Cardiac septum (tissue), 1 donor: ENCODE measurements at places on chromosomes 12 and 14.

- DNase-seq, result no peak
Observed at GRCh38 chr12:109795023-109795422, 38.2 kb downstream of the TRPV4 start.

DNA sequence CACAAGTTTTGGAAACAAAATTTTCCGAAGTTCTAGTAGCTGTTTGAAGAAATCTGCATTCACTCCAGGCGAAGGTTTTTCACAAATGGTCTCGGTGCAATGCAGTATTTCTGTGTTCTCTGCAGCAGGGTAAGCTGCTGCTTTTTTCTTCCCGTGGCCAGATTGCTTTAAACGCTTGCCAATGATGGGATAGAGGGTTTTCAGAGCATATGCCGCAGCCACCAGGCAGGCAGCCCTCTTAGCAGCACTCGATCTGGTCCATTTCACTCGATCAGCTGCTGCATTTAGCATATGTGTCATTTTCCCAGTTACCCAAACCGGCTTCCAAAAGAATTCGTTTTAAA lies 315 bp downstream of the ABCD2 start:
- DNase-seq, result peak; percentile 72

DNA sequence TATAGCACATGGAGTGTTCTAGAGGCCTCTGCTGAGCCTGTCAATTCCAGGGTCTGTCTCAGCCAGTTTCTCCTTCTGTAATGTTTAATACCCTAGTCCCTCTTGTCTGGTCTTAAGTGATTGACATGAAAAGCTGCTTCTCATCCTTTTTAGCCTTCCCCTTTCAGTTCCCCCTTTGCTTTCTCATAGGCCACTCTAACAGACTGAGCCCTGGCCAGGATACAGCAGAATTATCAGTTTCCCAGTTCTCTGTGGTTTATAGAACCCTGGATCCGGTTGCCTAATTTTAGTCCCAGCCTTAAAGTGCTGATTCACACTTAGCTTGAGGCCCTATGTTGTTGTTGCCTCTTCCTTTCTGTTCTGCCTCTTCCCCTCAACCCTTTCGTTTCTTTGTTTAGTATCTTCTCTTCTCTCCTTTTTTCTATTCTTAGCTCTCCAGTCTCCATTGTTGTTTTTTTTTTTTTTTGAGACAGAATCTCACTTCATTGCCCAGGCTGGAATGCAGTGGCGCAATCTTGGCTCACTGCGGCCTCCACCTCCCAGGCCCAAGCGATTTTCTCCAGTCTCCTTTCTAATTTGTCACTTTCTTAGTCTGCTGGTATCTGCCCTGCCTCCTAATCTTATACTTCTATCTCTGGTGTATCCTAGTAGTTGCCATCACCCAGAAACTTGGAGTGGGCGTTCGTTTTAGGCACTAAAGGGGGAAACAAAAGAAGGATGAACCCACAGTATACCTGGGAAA lies 2.9 kb upstream of the BIN2 start:
- DNase-seq, result no peak

DNA sequence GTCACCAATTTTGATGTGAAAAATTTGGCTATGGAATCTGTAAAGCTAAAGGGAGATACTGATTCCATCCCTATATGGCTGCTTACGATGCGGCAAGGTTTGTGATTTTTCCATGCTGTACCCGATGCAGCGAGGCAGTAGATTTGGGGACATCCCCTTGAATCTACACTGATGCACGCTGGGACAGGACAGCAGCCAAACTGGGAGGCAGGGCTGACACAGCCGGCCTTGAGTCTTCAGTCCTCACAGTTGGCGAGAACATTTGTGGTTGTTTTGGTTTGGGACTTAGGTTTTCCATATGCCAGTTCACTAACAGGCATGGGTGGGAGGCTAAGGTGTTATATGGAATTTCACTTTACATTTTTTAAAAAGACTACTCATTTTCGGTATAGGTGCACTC lies 3.8 kb downstream of the GALNT16 start:
- no peak for DNase-seq

GRCh38 chr14:95577067-95577800 lies 42.4 kb downstream of the GLRX5 start:
- DNase-seq, result peak; percentile 17

DNA sequence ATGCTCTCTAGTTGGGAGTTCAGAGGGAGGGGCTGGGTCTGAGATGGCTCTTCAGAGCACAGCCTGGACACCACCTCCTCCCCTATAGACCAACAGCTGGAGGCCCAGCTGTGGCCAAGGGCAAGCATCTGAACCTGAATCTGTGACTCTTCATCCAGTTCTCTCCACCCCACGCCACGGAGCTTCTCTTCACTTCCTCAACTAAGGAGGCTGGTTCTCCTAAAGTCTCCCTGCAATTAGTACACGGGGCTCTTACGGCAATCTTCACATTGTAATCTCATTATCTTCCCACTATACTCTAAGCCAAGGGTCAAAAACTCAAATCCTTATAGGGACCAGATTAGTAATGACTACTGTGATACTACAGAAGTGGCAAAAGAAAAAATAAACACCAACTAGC lies 9.8 kb downstream of the NRDE2 start:
- no peak for DNase-seq

DNA sequence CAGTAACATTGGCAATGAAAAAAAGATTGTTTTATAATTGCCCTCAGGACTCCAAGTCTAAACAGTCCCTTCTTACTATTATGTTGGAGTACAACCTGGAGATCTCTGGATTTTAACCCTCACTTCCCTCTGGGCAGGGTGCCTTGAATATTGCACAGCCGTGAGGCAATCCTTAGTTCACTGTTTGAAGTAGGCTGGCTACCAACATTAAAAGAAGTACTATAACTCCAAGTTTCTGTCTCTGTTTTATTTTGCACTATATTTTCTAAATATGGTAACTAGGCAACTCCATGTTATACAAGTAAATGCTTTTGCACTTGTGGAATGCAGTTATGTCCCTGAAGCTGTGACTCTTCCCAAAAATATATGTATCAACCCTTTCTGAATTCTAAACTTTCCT lies 490.7 kb downstream of the EGLN3 start:
- no peak for DNase-seq

DNA sequence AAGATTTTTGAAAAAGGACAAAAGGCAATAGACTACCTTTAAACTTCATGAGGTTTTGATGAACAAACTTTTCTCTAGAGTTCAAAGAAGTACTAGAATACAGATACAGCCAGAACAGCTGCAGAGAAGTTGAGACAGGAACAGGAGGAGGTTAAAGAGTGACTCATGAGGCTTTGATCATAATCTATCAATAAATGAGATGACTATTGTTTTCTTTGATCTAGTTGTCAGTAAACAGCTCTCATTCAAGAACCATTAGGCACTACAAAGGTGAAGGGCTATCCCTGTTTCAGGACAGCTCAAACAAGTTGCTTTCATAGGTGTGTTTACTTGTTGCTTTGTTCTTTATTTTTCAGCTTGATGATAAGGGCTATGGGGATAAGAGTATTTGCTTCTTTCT lies 2.4 kb downstream of the WASHC3 start:
- DNase-seq, result no peak

- DNase-seq, result no peak
Observed at GRCh38 chr14:23444314-23444713, 8.9 kb upstream of the MYH7 start.

DNA sequence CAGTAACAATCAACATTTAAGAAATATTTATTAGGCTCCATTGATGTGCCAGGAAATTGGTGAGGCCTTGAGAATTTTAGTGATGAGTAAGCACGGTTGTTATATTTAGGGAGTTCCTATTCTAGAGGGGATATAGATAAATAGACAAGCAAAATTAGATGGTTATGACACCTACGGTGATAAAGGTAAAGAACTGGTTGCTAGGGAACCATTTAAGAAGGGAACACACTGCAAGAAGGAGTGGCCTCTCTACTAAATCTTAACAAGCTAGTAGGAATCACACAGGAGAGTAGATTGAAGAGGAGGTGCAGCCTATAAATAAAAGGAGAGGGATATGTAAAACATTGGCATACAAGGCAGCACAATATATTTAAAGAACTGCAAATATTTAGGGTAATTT lies 155.2 kb downstream of the LRIG3 start:
- DNase-seq, result no peak
